ENCODE measurements at places on chromosomes 16 and 17. TPM values are rescaled to one million over a fixed set of nuclear protein-coding genes. Genes with fewer than 3 reads are reported as not detected.

The CEP295NL gene
- total RNA-seq = 1.5 TPM

The SRL gene
- 0.81 TPM for total RNA-seq

The TBC1D16 gene
- total RNA-seq = 25.4 TPM

DNA sequence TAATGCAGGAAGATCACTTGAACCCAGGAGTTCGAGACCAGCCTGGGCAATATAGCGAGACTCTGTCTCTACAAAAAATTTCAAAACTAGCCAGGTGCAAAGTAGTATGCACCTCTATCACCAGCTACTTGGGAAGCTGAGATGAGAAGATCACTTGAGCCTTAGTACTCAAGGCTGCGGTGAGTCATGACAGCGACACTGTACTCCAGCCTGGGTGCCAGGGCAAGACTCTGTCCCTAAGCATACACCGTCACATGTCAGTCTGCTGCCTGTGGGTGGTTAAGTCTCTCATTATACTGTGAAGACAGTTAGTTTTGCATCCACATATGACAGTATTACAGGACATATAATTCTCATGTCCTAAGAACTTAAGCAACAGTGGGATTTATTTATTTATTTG is 21.8 kb downstream of the NMRAL1 start:
- peak; percentile 64 for DNase-seq

- DNase-seq = peak; percentile 86
Measured at GRCh38 chr16:10688291-10688690, 6.4 kb downstream of the TEKT5 start.

The MARVELD3 gene
- 10.4 TPM for total RNA-seq

DNA sequence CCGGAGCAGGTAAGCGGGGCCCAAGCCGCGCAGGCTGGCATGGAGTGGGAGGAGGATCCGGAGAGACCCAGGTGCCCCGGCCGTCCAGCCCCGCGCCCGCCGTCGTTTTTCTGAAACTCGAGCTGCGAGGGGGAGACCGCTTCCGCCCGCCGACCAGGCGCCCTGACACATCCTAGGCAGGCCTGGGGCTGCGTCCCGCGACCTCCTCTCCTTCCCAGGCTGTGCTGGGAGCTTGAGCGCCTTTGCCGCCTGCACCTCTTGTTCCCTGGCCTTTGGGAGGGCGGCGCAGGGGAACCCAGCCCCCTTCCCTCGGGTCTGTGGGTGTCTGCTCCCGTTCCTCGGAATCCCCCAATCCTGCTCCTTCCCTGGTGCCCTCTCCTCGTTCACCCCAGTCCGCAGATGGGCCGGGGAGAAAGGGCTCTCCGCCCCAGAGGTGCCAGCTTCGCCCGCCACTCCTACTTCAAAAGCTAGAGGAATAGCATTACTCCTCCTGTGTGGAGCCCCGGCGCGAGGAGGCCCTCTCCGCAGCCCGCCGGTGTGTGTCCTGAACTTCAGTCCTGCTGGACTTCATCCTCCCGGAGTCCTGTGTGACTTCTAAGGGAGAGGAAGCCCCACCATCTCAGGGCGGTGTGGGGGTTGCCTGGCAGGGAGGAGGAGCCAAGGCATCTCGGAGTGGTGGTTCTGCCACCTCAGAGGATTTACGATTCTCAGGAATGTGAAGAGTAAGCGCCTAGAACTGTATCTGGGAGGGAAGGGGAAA is 1.0 kb downstream of the NHERF1 start:
- peak; percentile 63 for DNase-seq

The MAFG gene
- total RNA-seq = 28.2 TPM

The CIBAR2 gene
- not detected for total RNA-seq

- DNase-seq = no peak
Measured at GRCh38 chr16:67206838-67207248, 7.9 kb downstream of the ELMO3 start.

- no peak for DNase-seq
Measured at GRCh38 chr17:4676791-4677190, 27.1 kb downstream of the PELP1 start.

DNA sequence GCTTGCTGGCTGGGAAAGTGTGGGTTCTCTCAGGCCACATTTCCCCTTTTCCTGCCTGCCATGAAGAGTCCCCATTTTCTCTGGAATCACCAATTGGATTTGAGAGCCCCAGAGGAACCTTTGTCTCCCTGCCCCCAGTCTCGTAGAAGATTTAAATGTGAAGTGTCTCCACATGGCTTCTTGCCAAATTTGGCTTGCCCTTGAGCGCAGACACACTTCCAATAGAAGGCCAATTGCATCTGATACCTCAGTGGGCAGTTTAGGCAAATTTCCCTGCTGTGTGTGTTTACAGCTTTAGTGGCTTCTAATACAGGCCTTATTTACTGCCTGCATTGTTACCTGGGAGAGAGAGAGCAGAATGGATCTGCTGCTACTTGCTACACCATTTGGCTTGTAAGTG is 29.7 kb downstream of the CDK5R1 start:
- peak; percentile 34 for DNase-seq

DNA sequence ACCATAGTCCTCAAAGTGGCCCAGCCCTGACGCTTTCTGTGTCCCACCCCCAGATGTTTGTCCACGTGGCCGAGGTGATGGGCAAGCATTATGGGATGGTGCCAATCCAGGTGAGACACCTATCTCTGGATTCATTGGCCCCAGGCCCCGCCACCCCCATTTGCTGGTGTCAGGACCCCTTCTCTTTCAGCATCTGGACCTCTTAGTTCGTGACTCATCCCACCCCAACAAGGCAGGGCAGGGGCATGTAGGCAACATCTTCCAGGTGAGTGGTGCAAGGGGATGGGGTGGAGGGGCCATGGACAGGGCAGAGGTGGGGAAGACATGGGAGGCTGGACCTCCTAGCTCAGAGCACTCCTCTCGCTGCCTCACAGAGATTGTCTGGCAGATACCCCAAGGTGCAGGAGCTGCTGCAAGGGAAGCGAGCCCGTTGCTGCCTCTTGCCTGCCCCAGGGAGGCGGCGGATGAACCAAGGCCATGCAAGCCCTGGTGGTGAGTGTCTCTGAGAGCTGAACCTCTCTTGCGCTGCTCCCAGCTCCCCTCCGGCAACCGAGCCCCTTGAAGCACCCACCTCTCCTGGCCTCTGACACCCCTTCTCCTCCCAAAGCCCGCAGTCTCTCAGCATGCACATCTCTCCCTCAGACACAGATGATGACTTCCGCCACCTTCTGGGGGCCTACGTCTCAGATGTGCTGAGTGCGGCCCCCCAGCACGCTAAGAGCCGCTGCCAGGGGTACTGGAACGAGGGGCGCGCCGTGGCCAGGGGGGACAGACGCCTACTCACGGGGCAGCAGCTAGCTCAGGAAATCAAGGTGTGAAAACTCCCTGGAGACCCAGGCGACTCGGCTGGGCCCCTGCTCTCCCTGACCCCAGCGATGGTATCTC is 3.6 kb downstream of the RNF112 start:
- DNase-seq = no peak

DNA sequence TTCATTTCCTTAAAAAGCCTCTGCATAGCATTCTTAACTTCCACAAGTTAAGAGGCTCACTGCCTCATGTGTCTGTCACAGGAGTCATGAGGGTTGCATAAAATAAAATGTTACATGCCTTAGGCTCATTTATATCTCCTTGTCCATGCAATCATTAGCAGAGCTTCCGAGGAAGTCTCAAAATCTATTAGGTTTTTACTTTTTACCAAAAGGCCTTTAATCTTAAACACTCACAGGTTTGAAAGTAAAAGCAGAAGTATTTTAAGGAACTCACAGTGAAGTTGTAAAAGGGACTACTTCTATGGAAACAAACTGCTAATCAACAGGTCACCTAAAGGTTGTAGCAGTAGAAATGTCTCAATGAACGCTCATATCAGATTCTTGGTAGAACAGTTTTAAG is 5.2 kb upstream of the ATP6V0A1 start:
- DNase-seq = no peak

- no peak for DNase-seq
Measured at GRCh38 chr16:8742068-8742467, 55.4 kb downstream of the TMEM186 start.

- no peak for DNase-seq
Measured at GRCh38 chr16:12612598-12613101, 191.0 kb downstream of the CPPED1 start.

Data from thyroid gland (tissue), 4 donors.